ENCODE measurements at places on chromosomes 4 and X.

- no peak for DNase-seq
Observed at GRCh38 chrX:107829878-107830277, 4.2 kb downstream of the MID2 start.

- peak; percentile 33 for DNase-seq
Observed at GRCh38 chr4:42995343-42995944, 102.9 kb downstream of the GRXCR1 start.

DNA sequence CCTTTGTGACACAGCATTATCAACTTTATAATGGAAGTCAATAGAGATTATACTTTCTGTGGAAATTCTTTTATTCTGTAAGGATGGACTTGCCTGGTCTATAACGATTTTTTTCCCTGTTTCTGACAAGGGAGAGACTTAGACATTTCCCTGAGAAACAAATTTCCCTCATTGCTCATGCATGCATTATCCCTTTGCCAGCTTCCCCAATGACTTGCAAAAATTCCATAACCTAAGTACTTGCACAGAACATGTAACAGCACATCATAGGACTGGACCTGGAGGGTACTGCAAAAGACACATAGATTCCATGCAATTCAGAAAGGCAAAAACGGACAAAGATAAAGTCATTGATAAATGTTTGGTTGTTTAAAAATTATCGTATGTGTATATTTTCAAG lies 166.7 kb downstream of the FHIP1A start:
- DNase-seq, result no peak

DNA sequence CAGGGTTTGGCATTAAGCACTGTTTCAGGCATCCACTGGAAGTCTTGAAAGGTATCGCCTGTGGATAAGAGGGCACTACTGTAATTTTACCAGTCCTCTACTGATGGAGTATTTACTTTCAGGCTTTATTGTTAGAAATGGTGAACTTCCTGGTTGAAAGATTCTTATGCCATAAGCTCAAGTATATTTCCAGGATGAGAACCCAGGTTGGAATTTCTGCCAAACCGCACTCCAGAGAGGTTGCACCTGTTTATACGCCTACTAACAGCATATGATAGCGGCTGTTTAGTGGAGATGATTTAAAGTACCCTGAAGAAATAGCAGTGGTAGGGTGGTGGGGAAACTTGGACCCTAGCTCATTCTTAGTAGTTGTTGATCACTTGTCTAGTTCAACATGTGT lies 9.9 kb downstream of the FNIP2 start:
- no peak for DNase-seq

DNA sequence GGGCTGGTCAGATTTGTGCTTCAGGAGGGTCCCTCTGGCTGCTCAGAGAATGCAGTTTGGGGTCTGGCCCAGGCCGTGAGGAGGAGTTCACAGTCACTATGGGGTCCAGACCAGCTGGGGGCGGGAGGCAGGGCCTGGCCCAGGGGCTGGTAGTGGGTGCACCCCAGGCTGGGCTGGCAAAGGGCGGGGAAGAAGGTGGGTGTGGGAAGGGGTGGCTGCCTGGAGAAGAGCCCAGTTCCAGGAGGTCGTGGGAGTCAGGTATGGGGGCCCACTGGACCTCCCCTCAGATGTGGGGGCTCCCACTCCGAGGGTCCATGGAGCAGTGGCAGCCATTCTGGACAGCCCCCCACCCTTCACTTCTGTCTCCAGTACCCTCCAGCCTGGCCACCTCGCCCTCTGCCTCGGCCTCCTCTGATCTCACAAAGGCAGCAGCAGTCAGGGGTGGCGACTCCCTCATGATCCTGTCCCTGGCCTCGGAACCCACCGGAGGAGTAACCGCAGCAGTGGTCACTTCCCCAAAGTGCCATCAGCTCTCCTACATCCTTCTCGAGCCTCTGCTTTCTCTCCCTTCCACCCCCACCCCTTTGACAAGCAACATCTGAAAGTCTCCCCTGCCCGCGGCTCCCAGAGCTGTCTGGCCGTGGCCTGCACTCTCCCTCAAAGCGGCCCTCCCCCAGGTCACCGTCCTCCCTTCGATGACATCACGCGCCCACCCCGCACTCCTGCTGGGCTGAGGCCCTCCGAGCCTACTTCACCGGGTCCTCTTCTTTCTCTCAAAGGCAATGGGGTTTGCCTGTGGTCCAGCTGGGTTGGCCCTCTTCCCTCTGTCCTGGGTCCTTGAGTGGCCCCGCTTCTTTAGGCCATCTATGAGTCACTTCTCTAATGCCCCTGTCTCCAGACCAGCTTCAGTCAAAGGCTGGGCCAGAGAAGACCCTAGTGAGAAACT lies 1.7 kb upstream of the SLC6A8 start:
- DNase-seq, result no peak

GRCh38 chr4:152408514-152409327 lies 127.2 kb downstream of the FBXW7 start:
- peak; percentile 4 for DNase-seq

GRCh38 chrX:133745349-133745748 lies 240.0 kb downstream of the GPC3 start:
- no peak for DNase-seq

DNA sequence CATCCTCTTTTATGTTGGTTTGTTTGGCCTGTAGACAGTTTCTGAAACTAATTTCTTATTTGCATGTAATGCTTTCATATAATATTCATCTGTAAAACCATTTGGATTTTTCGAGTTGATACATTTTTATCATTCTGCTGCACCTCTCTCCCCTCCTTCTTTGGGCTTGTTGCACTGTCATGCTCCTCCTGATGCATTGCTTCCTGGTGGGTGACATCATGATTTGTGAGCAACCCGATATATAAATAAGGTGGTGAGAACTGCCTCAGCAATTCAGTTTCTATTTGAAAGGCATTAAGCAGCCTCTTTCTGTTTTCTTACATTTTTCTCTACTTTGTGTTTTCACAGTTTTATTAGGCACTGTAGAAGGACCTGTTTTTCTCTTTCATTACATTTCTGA lies 515.7 kb downstream of the RPA4 start:
- DNase-seq, result peak; percentile 45

GRCh38 chrX:19625612-19626011 lies 110.3 kb upstream of the MAP3K15 start:
- DNase-seq, result peak; percentile 75

- DNase-seq, result no peak
Observed at GRCh38 chrX:73127700-73128241, 48.5 kb upstream of the PABPC1L2A start.
